ENCODE measurements at places on chromosomes 7 and 10.
A peak's percentile ranks its signal among the peaks of the same experiment; 100 is the strongest.

DNA sequence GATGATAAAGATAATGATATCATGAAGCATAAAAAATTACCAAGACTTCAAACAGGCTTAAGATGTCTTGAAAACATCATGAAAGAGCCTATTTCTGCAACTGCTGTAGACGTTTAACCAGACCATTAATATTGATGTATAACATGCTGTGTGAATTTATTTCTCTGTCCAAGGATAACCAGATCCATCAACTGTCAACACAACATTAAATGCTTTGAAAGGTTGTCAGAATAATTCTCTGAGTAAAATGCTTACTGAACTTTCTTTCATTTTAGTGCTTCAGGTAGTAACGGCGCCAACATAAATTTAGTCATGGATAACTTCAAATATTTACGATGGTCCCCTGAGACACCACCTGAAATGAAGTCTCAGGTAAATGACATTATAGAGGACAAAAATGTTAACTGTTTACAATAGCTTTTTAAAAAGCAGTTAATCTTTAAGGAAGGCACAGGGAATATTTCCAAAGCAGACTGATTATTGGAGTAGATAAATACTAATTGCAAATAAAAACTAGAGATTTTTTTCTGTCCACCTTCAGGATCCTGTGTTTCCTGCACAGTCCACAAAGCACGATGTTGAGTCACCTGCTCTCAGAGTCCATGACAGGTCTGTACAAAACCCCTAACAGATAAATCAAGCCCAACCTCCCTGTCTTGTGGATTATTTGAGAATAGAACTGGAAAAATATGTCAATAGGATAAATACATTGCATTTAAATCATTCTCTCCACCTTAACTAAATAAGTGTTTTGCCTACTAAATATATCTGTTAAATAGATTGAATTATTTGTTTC lies 1213.2 kb downstream of the XPNPEP1 start:
- DNase-seq, result no peak

DNA sequence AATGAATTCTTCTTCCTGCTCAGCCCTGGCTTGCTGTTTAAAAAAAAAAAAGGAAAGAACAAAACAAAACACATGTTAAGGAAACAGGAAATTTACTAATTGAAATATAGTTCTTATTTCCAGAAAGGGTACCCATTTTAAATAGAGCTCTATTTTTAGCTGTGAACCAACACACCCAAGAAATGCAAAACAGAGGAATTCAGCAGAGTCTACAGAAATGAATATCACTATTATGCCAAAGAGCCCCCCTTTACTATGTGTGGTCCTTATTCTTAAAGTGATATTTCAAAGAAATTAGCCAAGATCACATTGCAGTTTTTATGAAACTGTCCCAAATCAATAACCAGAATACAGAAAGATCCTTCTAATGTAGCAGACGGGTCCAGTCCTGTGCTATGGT lies 53.7 kb downstream of the CCDC6 start:
- DNase-seq, result no peak

DNA sequence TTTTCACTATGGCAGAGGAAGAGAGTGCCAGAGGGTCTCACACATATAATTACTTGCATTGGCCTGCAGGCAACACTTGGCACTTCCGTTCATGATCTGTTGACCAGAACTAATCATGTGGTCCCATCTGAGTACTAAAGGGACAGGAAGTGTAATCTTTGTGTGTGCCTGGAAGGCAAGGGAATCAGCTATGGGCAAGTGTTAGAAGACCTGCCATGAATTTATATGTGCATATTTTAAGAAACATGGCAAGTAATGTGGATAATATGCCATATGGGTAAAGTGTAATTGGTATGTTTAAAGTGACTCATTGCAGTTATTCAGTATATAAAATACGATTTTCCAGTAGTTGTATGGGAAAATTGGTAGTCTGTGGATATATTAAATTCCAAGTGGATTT lies 46.1 kb downstream of the CCSER2 start:
- DNase-seq, result no peak

DNA sequence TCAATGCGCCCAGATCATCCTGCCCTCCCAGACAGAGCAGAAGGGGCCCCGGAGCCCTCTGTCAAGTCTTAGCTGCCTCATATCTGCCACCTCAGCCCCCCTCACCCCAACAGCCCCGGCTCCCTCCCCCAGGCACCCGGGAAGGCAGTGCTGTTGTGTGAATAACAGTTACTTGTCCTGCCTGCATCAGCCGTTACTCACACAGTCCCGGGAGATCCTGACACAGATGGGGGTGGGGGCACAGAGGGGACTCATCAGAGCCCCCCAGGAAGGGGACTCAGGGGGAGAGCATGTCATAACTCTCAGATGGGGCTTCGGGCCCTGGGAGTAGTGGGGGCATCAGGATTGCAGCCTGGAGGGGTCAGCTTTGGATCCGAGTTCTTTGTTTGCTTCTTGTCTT lies 12.4 kb upstream of the SERPINE1 start:
- no peak for DNase-seq

GRCh38 chr10:100847440-100847839 lies 65.3 kb upstream of the SLF2 start:
- no peak for DNase-seq

- no peak for DNase-seq
These were observed 191.7 kb upstream of the C7orf33 start for GRCh38 chr7:148398844-148399365.

GRCh38 chr10:122327237-122328206 lies 47.0 kb upstream of the PLEKHA1 start:
- no peak for DNase-seq

- no peak for DNase-seq
These were observed 162.1 kb downstream of the NRG3 start for GRCh38 chr10:82037076-82037475.

- no peak for DNase-seq
These were observed 110.5 kb upstream of the KCTD7 start for GRCh38 chr7:66518151-66518691.

GRCh38 chr7:92121681-92122080 lies 12.6 kb downstream of the CYP51A1 start:
- DNase-seq, result no peak

DNA sequence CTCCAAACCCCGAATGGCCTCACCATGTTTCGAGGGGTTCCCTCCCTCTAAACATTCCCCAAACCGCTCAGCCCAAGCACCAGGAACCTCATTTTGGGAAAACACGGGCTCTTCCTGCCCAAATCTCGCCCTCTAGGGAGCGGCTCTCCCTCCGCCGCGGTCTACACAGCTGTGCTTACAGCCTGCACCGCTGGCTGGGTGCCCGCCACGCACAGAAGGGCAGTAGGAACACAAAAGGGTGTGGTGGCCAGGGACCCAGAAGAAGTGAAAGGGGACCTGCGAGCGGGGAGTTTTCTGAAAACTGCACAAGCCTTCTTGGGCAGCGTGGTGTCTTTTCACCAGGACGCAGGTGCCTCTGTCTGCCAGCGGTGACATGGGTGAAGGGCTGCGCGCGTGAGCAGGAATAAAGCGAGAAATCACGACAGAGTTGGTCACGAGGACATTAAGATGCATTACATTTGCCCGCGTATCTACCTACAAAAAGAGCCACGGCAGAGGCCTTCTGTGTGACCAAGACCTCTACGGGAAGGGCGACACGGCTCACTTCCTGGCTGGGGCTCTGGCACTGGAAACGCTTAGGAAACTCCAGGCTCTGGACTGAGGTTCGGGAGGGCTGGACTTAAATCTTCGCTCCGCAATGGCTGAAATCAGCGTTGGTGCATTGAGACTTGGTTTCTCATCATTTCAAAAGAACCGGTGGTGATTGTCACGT lies 171.7 kb downstream of the LSM5 start:
- DNase-seq, result no peak

DNA sequence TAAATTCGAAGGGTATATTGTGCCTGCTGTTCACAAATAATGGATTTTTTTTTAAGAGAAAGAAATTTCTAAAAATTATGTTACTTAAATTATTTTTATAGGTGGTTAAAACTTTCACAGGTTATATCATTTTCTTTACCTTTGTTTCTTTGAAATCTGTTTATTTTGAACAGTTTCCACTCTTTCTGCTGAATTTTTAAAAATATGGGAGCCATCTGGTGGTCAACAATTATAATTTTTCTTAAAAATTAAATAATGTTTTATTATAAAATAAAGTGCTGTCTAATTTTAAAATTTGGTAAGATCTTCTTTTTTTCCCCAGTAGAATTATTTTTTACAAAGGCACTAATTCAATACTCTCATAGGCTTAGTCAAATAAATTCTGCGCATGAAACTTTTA lies 263.9 kb downstream of the ETV1 start:
- DNase-seq, result no peak

- peak; percentile 22 for DNase-seq
These were observed 842 bp downstream of the NMT2 start for GRCh38 chr10:15167411-15168290.

DNA sequence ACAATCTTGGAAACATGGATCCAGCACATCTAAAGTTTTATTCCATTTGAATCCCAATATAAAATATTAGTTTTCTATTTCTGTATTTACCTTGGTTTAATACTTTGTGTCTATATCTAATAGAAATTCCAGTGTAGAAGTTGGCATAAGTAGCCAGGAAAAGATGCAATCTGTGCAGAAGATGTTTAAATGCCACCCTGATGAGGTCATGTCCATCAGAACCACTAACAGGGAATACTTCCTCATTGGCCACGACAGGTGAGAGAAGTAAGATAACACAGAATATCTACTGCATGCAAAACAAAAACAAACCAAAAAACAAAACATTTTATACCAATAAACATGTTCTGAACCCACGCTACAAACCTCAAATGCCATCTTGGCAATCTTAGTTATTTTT lies 15.7 kb downstream of the PLEKHS1 start:
- DNase-seq, result no peak
